ENCODE measurements at places on chromosomes 2 and 18.

GRCh38 chr2:80169811-80170594 is 134.5 kb downstream of the LRRTM1 start:
- no peak for DNase-seq

DNA sequence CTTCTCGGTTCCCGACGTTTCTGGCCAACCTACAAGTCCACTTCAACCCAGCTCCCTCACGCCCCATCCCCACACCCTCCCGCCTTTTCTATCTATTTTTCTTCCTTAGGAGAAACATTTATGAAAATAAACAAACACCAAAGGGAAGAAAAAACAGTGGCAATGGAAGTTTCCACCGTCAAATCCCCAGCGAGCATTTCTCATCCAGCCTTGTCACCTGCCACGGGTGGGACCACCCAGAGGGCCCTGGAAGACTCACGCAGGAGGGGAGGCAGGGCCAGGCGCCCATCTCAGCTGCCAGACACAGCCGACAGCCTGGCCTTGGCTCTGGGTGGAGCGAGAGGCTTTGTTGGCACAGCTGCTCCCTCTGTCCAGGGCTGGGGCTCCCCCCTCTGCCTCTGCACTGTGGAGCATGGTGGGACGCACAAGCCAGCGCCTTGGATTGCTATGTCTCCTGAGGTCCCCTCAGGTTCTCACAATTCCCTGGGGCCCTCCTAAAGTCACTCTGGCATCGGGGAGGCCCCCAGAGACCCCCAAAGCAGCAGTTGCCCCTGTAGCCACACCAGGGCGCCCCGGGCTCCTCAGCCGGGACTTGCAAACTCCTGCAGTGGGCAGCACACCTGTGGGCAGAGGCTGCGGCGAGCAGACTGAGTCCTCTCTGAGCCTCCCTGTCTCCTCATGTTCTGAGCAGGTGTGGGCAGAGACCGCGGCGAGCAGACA is 395.7 kb upstream of the SALL3 start:
- DNase-seq: no peak

DNA sequence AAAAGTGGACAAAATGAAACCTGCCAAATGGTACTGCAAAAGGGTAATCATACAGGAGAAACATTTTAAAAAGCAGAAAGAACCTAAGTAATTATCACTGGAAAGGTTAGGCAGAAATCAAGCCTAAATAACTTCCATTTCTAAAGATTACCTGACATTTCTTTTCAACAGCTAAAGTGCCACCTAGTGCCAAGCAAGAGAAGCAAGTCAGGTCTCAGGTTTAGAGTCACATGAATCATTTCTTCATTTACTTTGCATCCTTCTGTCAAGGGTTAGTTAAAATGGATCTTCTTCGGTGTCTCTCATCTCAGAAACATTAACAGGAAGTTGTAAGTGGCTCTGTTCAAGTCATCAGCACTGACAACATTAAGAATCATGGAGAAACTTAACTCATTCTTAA is 90.3 kb downstream of the AKAIN1 start:
- DNase-seq: no peak

DNA sequence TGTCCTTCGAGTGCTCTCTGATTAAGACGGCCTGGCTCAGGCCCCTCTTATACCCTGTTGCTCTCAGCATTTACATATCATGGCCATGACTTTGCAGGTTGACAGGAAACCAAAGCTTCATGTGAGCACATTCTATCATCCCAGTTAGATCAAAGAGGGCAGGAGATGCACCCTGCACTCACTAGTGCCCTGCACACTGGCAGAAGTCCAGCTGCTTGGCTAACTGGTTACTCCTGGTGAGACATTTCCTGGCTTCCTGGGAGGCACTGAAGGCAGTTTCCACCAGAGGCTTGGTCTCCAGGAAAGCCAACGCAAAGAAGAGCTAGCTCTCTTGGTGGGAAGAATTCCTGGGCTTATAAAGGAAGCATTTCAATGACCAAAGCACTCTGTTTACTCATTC is 66.3 kb downstream of the LIPG start:
- no peak for DNase-seq

GRCh38 chr18:8883409-8883668 is 178.0 kb downstream of the MTCL1 start:
- no peak for DNase-seq

DNA sequence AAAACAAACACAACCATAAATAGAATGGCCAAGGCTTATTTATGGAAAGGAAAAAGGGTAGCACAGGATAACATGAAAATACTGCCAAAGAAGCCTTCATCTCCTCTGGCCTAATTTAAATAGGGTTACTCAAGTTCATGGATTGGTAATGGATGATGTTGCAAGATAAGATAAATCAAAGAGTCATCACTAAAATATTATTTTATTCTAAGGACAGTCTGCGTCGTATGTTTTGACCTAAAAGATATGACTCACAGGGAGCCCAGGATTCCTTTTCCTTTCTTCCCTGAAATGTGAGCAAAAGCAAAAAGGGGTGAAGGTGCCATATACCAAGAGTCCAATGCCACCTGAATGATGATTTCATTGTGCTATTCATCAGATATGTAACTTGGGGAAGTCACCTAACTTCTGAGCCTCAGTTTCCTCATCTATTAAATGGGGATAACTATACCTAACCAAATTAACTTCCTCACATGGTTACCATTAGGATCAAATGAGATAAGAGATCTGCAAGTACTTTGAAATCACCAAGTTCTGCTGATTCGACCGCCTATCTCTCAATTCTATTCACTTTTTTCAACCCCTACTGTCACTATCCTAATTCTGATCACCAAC is 137.7 kb downstream of the THADA start:
- DNase-seq: peak; percentile 46

DNA sequence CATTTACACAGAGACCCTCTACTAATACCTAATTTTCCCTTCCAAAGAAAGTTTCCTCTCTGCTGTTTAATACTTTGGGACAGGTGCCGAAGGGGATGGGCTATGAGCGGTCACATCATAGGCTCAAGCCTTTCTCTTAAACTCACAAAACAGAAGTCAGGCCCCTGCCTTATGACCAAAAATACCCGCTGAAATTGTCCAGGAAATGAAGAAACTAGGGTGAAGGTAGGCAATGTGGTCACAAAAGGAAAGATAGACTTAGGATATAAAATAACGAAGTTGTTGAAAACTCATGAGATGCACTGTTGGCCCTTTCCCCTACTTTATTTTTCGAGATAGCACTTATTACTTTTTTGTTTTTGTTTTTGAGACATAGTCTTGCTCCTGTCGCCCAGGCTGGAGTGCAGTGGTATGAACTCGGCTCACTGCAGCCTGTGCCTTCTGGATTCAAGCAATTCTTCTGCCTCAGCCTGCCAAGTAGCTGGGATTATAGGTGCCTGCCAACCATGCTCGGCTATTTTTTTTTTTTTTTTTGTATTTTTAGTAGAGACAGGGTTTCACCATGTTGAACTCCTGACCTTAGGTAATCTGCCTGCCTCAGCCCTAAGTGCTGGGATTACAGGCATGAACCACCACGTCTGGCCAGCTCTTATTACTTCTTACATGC is 16.3 kb downstream of the SLC8A1 start:
- DNase-seq: no peak

DNA sequence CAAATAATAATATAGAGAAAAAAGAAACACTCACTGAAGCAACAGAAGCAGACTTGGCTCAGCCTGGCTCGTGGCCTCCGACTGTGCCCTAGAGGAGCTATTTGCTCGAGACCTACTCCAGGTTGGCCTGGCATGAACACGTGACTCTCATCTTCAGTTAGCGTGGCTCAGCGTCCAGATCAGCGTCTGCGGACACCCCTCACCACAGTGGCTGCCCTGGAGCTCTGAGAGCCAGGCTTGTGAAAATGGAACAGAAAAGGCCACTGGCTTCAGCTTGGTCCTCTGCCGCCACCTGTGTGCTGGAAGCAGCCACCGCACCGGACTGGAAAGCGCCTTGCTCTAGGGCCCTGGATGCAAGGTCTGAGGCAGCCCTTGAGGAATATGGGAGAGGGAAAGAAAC is 1184.0 kb upstream of the GYPC start:
- DNase-seq: peak; percentile 2

DNA sequence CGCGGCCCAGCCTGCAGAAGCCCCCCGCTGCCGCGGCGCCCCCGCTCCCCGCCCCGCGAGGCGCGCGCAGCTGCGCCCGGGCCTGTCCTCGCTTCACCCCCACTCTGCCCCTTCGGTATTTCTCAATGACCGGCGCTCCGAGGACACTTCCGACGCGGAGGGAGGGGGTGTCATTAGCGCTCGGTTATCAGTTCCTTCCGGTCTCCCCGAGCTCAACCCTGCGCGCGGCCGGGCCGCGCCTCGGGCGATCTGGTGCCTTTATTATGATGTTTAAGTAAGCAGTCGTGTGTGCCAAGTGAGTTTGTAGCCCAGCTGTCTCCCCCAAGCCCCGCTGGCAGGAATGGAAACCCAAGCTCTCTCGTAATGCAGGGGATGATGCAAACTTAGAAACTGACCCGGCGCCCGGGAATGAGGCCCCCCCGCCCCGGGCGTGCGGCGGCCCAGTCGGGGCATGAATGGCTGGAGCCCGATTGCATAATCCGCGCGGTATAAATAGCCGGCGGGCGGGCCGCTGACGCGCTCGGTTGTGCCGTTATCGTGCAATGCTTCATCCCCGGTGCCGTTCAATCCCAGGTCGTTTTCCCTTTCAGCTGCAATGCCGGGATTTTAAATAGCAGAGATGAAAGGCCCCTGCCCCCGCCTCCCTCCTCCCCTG is 3.9 kb upstream of the SPRED2 start:
- peak; percentile 95 for DNase-seq

DNA sequence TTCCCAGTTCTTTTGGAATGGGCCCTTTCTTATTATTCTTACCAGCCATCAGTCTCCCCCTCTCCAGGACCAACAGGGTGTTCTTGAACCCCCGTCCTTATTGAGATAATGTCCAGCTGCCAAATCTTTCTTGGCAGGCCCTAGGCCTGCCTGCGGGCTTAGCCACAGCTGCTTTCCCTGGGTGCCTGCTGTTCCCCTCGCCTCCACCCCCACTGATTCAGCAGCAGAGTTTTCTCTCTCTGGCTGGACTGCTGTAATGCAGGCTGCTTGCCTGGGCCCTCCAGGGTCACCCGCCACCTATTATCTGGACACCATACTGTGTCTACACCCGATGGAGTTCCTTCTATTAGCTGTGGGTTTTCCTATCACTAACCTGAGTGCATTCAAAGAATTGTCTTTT is 395.4 kb upstream of the ATP5MC3 start:
- DNase-seq: no peak

DNA sequence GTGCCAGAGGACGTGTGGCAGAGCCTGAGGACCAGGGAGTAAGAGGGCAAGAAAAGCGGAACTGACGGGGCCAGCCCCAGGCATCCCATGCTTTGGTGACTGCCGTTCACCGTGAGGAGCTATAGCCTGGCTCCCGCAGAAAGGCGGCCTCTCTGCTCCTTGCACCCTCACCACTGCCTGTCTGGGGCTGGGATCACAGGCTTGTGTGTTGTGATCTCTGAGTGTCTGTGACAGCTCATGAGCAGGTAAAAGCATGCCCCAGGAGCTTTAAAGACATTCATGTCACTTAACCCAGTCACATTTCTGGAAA is 266.8 kb upstream of the RAB6C start:
- DNase-seq: no peak

DNA sequence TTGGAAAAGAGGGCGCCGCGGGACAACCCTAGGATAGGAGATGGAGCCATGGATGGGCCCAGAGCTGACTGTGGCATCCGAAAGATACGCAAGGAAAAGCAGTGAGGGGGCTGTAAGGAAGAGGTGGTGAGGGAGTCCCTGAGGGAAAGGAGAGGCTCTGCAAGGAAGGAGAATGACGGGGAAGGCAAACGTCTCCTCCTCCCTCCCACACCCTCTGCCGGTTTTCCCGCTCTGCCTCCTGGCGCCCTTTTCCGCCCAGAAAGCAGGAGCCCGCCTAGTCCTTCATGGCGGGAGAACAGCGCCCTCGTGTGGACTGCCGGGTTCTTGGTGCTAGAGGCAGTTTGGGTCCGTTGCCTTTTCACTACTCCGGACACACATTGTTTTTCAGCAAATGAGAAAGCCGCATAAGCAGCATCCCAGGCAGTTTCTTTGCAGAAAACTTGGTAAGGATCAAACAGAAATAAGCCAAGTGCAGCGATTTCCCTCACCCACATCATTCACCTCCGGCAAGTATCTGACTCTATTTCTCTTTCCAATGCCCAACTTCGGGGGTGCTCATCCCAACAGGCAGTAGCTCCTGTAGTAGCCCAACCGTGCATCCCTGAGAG is 200.4 kb downstream of the INO80D start:
- peak; percentile 88 for DNase-seq

- no peak for DNase-seq
Observed at GRCh38 chr2:172962824-172963223, 112.8 kb upstream of the MAP3K20 start.

DNA sequence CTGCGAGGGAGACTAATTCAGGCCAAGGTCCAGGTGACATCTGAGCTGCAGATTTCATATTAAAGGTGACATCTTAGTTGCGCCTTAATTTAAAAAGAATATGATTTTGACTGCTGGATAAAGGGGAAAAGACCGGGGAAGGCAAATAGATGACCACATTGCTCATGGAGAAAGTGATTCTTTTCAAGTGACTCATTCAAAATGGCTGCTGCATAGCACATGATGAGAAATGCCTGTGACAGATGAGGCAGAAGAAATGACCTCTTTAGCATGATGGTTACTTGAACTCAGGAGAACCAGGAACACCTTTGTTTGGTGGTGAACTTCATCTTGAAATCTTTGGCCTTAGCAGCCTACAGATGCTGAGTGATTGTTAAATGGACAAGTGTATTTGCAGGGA is 385.8 kb upstream of the TRIB2 start:
- peak; percentile 66 for DNase-seq

DNA sequence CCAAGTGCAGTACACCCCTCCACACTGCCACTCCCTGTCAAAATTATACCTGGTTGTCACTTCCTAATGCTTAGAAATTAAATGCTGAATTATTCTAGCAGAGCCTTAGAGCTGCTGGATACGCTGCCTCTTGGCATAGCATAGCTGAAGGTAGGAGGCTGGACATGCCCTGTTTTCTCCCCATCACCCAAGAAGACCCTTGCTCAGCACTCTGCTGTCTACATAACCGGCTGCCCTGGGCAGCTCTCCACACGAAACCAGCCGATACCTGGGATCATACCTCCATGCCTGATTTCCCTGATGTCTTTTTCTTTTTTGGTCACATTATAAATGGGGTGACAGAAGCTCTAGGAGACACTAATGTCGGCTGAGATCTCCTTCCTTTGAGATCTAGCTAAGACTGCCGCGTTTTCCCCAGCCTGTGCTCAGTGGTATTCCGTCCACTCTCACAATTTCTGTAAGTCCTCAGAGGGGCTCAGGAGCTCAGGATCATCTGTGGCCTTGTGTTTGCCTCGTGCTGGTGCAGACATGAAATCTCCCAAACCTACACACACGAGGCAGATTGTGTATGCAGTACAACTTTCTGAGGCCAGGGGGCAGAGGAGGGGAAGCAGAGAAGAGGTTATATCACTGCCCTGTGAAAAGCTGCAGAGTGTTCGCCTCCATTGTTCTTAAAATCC is 13.5 kb upstream of the ZAP70 start:
- DNase-seq: peak; percentile 77

- DNase-seq: no peak
Observed at GRCh38 chr2:19086231-19086651, 272.2 kb downstream of the OSR1 start.

GRCh38 chr2:154455166-154455565 is 243.3 kb upstream of the KCNJ3 start:
- DNase-seq: no peak

- DNase-seq: no peak
Observed at GRCh38 chr2:241096979-241097378, 5.1 kb downstream of the MTERF4 start.

- DNase-seq: no peak
Observed at GRCh38 chr2:159054985-159055384, 86.5 kb downstream of the TANC1 start.

All from AG08395 (cell line).